Stromal cell of bone marrow (primary cell): ENCODE measurements at places on chromosomes 2 and 18.

DNA sequence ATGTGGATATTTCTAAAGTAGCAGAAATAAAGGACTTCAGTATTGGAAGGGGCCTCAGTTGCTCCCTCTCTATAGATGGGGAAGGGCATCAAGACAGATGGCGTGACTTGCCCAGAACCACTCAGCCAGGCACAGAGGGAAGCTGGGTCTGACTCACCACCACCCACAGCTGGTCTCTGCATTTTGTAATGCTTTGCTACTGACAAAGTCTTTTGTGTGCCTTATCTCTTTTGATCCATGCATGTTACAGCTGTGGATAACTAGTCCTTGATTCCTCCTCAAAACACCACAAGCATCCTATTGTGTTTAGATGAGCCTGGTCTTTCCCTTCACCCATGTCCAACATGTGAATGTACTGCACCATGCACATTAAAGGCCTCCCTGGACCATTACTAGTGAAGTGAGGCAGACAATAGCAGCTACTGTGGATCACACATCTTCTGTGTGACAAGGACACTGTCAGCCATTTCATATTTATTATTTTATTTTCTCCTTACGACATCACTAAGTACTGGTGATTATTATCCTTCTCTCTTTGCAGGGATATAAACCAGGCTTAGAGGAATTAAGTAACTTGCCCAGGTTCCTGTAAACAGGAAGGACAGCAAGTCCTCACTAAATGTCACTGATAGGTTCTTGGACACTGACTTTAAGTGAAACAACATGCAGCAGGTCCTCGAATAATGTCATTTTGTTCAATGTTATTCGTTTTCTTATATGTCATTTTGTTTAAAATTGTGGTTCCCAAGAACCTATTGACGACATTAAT, 29.6 kb upstream of the IL37 start:
- peak; percentile 18 for DNase-seq

GRCh38 chr2:151886241-151886640, 58.0 kb upstream of the ARL5A start:
- peak; percentile 12 for DNase-seq

DNA sequence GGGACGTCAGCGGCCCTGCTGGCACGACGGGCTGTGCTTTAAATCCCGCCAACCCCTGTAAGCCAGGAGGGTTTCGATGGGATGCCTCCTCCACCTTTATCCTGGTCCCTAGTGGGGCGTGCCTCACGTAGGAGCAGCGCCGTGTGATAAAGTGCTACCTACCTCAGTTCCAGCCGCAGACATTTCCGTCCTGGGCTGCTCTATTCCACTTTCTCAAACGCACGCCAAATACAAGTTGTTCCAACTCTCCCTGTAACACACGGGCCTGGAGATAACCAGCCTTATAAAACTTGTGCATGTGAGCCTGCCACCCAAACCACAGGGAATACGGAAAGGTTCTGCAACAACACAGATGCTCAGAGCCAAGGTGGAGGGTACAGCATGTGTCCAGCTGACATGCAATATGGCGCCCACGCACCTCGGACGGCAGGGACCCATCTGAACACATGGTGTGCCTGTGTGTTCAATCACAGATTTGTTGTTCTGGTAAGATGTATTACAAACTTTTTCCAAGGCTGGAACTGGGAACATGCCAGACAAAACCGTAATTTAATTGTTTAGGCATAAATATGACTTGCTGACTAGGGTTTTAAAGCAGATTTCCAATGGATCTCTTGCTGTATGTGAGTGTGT, 47.7 kb downstream of the ZNF516 start:
- DNase-seq = no peak

DNA sequence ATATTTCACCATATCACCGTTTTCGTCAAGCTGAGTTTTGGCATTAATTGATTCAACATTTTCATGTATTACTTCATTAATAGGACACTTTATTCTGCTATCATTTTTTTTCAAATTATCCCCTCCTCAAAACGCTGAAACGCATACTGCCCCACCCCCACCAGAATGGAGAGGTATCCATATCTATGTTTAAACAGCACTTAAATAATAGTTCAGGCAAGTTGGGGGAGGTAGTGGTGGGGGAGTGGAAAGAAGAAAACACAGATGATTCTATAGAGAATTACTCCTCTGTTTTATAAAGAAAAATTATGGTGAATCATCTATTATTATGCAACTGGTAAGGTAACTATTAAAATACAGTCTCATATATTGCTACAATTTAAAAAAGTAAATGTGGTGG, 314.4 kb upstream of the ZEB2 start:
- DNase-seq = no peak

GRCh38 chr2:221437056-221437455, 135.0 kb downstream of the EPHA4 start:
- DNase-seq = no peak
